Myometrial cell (primary cell): ENCODE measurements at places on chromosomes 12 and 14. TPM values are rescaled to one million over a fixed set of nuclear protein-coding genes. Genes with fewer than 3 reads are reported as not detected.

Gene FOXM1
- total RNA-seq, result 41.5 and 43.2 TPM in 2 replicates

Gene PSMA6
- total RNA-seq, result 293 and 324 TPM in 2 replicates

Gene KLRC4
- total RNA-seq, result not detected in 2 replicates

Gene LHX5
- total RNA-seq, result not detected in 2 replicates

Gene C12orf50
- not detected in 2 replicates for total RNA-seq

Gene PCED1B
- total RNA-seq, result 0.29 and 0.89 TPM in 2 replicates

Gene NEMP1
- 8.9 and 9.0 TPM in 2 replicates for total RNA-seq
